ENCODE measurements at places on chromosomes 12 and 14.

- no peak for DNase-seq
These were observed 31.0 kb downstream of the DRAM1 start for GRCh38 chr12:101908395-101908794.

- no peak for DNase-seq
These were observed 681.0 kb downstream of the NRXN3 start for GRCh38 chr14:78851189-78851588.

GRCh38 chr14:100524933-100525243, 62.3 kb downstream of the BEGAIN start:
- DNase-seq = no peak

DNA sequence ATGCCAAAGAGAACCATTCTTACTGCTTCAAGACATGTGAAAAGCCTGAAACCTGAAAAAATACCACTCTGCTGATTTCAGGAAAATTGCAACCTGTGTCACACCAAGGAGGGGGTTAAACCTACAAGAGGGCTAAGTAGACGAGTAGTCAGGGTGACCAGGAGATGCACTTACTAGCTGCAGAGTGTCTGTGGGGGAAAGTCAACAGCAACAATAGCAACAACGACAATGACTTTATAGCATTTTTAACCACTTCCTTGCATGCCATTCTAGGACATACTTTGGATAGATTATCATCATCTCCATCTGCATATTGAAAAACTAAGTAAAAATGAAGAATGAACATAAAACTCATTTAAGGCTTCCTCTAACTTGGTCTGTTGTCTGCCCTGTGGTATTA, 902.7 kb downstream of the BCL11B start:
- DNase-seq = no peak

GRCh38 chr12:111316671-111317070, 52.2 kb downstream of the PHETA1 start:
- no peak for DNase-seq

- no peak for DNase-seq
These were observed 935 bp upstream of the CKB start for GRCh38 chr14:103523575-103523954.

GRCh38 chr12:124422570-124423523, 128.0 kb downstream of the RFLNA start:
- peak; percentile 94 for DNase-seq

- DNase-seq = no peak
These were observed 975 bp downstream of the OGFOD2 start for GRCh38 chr12:122975790-122976647.

DNA sequence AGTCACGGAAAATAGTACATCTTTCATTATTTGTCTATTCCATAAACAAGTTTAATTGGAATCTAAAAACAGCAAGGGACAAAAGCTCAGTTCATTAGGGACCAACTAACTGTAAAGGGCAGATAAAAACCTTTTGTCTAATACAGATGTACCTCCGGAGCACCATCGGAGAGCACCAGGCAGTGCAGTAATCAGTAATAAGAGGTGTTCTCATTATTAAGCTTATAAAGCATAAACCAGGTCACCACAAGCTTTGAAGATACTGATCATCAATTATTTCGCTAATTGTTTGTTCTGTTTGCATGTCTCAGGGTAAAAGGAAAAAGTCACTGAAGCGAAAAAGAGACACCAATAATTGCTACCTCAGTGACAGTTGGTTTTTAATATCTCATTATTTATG, 207.3 kb upstream of the PRKD1 start:
- no peak for DNase-seq

- DNase-seq = peak; percentile 15
These were observed 1.6 kb downstream of the SIX4 start for GRCh38 chr14:60722357-60723115.

DNA sequence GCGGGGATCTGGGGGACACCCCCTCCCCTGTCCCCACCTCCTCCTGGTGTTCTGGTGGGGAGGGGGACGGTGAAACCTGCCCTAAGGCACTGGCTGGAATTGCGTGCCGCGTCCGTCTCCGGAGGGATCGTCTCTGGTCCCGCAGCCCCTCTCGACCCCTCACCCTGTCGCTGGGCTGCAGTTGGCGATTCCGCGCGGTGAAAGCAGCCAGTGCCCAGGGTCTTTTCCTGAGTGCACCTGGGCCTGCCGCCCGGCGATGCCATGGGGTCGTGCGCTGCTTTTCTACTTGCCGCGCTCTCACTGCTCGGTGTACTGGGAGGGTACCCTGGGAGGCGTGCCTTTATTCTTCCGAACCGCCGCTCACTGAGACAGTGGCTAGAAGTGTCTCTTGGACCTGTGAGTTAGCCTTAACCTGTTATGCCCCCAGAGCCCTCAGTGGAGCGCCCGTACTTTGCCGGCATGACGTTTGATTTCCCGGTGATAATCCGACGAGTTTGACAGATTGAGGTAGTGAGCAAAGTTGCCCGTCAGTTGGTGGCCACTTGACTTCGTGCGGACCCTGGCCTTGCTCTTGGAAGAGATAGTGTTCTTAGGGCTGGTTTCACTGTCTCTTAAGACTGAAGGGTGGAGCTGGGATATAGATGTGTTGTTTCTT, 788 bp downstream of the SFSWAP start:
- no peak for DNase-seq

- DNase-seq = no peak
These were observed 371.7 kb upstream of the KITLG start for GRCh38 chr12:88951860-88952561.

- DNase-seq = no peak
These were observed 99.4 kb downstream of the NINJ2 start for GRCh38 chr12:563787-564298.

- DNase-seq = no peak
These were observed 785 bp upstream of the FAM181A start for GRCh38 chr14:93926245-93926872.

- DNase-seq = no peak
These were observed 48.6 kb upstream of the RHOJ start for GRCh38 chr14:63155511-63156185.

- peak; percentile 8 for DNase-seq
These were observed 1.0 kb upstream of the RIC8B start for GRCh38 chr12:106773286-106774004.

GRCh38 chr14:104929268-104930230, 4.9 kb downstream of the PLD4 start:
- DNase-seq = no peak

GRCh38 chr12:41745593-41745992, 399.1 kb downstream of the GXYLT1 start:
- DNase-seq = no peak

DNA sequence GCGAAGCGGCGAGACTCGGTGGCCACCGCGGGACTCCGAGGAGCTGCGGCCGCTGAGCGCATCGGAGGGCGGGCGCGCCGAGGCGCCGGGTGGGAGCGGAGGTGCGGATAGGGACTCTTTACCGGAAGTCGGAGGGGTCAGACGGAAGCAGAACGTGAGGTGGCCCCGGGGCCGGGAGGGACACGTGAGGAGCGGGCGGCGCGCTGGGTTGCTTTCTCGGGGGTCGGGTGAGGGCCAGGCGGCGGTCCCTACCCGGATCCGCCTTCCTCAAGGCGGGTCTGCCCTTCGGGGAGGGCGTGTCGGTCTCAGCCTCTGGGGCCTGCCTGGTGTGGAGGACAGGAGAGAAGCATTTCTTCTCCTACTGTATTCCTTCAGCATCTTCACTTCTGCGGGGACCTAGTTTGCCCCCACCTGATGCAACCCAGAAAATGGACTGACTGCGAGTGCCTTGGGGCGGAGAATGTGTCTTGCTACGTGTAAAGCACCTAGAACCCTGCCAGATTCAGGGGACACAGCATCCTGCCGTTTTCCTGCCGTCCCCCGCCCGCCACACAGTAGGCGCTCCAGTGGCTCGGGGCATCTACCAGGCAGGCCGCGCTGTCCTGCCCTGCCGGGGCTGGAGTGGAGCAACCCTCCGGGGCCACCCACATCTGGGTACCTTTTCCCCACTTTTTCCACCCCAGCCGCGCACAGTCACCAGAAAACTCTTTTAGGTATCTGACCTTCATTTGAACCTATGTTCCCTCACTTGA, 514 bp upstream of the ATXN2 start:
- DNase-seq = peak; percentile 91

DNA sequence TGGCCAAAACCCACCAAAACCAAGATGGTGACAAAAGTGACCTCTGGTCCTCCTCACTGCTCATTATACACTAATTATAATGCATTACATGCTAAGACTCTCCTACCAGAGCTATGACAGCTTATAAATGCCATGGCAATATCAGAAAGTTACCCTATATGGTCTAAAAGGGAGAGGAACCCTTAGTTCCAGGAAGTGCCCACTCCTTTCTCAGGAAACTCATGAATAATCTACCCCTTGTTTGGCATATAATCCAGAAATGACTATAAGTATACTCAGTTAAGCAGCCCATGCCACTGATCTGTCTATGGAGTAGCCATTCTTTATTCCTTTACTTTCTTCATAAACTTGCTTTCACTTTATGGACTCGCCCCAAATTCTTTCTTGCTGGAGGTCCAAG, 43.0 kb upstream of the FUT8 start:
- DNase-seq = no peak

DNA sequence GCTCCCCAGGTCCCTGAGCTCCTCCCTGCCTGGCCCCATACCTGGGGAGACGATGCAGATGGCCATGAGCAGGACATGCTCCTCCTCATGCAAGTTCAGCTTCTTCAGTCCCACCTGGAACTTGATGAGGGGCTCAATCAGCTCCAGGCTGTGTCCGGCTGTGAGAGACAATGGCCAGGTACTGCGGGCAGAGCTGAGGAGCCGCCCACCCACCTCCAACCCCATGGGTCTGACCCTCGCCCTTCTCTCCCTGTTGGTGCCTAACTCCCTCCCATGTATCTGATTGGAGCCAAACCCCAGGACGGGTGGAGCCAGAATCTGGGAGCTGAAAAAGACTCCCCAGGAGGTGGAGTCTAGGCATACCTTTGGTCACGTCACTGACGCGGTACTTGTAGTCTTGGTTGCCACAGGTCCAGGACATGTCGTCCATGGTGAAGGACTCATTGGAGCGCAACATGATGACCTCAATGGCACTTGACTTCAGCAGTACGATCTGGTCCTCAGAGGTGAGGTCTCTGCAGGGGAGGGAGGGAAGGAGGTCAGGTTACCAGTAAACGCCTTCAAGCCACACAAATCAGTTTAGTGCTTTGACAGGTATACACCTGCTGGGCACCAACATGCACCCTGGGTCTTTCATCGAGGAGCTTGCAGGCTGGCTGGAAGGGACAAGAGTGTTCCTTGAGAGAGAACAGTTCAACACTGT, 26.7 kb upstream of the HDAC7 start:
- DNase-seq = no peak

- DNase-seq = no peak
These were observed 24.5 kb downstream of the PPFIBP1 start for GRCh38 chr12:27548301-27549199.

GRCh38 chr12:46915836-46916235, 90.0 kb upstream of the SLC38A4 start:
- DNase-seq = no peak

DNA sequence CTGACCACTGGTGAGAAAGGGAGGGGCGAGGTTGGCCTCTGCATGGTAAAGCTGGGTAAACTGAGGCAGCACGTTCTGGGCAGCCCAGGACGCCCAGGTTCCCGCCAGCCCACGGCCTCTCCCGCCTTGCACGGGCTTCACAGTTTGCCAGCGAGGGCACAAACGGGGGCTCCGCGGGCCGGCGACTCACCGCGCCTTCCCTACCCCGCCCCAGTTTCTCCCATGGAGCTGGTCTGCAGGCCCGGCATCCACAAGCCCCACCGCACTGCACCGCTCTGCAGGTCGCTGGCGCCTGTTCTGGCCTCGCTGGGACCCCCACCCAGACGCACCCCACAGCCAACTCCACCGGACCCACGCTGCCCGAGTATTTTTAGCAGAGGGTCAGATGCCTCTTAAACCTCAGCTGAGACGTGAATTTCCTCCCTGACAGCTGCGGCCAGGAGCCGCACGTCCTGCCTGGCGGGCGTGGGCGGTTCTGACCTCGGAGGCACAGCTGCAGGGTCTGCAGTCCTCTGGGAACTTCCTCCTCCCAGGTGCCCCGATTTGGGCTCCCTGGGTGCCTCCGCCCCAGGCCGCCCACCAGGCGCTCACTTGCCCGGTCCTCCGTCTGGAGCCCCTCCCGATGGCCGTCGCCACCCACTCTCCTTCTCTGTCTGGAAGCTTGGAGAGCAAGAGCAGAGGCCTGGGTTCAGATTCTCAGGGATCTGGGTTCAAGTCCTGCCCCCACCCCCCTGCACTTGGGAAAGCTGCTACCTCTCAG, 29.5 kb upstream of the INF2 start:
- no peak for DNase-seq

DNA sequence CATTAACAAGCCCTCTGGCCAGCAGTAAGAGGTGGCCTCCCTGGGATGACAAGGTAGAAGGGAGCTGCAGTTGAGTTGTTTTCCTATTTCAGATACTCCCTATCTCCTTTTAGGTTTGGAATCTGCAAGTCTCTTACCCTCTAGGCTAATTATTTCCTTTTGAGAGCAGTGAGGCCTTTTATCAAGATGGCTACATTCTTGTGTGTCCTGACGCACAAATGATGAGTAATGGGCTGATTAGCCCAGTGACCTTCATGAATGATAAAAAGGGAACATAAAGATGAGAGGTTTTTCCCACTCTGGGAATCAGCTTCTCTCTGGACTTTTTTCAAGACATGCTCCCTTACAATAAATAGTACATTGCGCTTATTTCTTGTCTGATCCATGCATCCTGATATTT, 22.9 kb downstream of the DYRK2 start:
- no peak for DNase-seq

- DNase-seq = no peak
These were observed 117.3 kb downstream of the NEDD1 start for GRCh38 chr12:97024393-97024792.

All from cerebellum (tissue), 4 donors.